Fibroblast of skin of left biceps (primary cell): ENCODE measurements at places on chromosomes 3 and 15.
A peak's percentile ranks its signal among the peaks of the same experiment; 100 is the strongest.

GRCh38 chr15:69064649-69065048 is 50.2 kb downstream of the NOX5 start:
- no peak for DNase-seq

DNA sequence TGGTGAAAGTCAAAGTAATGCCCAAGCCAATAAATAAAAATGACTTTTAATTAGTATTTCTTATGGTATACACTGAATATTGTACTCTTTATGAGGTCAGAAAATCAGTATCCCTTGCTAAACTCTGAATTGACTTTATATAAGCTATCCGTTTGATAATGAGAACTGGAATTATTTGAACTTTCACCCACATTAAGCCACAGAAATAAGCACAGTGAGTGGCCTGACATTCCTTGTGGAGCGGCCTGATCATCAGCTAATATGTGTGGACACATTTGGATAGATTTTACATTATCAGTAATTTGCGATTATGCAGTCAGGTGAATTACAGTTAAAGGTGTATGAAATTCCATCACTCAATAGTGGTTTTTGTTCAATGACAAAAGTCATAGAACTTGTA is 136.0 kb upstream of the CBLB start:
- DNase-seq, result no peak

DNA sequence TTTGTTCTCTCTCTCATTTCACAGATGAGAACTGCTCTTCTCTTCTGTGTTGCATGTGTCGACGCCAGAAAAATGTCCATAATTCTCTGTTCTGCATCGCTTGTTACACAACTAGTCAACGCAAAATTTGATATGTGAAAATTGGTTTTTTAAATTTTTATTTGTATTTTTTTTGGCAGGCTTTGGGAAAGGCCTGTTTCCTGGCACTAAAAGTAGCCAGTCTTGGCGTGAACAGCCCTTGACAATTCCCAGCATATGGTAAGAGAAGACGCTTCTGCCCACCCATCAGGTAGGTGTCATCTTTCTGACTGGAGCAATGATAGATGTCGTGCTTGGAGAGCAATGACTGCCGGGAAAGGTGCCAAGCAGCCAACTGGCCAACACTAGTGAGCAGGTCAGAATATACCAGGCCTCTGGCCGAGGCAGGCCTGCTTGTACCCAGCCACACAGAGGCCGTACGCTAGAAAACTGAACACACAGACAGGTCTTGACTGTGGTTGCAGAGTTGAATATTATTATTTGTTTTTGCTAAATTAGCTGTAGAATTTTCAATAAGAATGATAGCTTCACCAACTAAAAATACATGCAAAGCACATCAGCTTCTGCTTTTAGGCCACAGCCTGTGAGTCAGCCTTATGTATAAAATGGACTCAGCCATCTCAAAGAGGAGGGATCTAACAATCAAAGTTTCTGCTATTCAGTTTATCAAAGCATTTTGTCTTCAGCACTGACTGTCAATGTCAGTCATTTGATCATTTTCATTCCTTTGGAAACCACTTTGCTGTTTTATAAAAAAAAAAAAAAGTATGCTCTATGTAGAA is 837.5 kb downstream of the MCTP2 start:
- no peak for DNase-seq

DNA sequence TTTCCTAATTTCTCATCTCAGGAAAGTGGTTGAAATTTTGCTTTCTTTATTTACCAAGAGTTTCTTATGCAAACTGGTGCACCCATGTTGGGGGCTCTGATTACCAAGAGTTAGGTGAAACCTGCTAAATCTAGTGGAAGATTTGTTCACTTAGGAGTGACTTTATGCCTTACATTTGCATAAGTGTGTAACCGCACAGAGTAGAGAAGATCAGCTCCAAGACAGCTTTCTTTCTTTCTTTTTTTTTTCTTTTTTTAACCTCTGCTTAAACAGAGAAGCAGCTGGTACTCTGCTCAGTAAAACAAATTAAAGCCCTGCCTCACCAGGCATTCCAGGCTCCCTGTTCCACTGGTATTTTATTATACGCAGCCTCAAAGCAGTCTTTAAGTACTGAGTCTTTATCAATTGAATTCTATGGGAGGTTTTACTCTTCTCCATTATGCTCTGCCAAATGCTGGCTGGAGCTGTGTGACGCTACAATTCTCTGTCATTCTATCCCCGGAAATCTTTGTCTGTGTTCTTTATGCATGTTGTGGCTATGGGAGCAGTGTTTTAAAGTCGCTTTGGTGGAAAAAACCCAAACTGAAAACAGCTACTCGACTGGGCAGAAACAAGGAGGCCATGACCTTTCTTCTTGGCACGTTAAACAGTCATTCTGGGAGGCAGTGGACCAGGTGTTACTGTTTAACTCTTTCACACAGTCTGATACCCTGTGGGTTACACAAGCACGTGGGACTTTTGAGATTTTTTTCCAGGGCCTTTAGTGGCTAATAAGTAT is 55.2 kb upstream of the GBE1 start:
- peak; percentile 20 for DNase-seq

GRCh38 chr3:187839422-187839821 is 94.2 kb upstream of the BCL6 start:
- DNase-seq, result no peak
